ENCODE measurements at places on chromosomes 12 and 14. TPM values are rescaled to one million over a fixed set of nuclear protein-coding genes. Genes with fewer than 3 reads are reported as not detected.

The SOAT2 gene
- total RNA-seq = not detected

The SYCP3 gene
- total RNA-seq = 0.80 TPM

The OTUB2 gene
- total RNA-seq = 0.17 TPM

The PLEKHD1 gene
- total RNA-seq = 0.12 TPM

The BTG1 gene
- total RNA-seq = 790 TPM

All from B cell (primary cell).